ENCODE measurements at places on chromosomes 13 and 19.

DNA sequence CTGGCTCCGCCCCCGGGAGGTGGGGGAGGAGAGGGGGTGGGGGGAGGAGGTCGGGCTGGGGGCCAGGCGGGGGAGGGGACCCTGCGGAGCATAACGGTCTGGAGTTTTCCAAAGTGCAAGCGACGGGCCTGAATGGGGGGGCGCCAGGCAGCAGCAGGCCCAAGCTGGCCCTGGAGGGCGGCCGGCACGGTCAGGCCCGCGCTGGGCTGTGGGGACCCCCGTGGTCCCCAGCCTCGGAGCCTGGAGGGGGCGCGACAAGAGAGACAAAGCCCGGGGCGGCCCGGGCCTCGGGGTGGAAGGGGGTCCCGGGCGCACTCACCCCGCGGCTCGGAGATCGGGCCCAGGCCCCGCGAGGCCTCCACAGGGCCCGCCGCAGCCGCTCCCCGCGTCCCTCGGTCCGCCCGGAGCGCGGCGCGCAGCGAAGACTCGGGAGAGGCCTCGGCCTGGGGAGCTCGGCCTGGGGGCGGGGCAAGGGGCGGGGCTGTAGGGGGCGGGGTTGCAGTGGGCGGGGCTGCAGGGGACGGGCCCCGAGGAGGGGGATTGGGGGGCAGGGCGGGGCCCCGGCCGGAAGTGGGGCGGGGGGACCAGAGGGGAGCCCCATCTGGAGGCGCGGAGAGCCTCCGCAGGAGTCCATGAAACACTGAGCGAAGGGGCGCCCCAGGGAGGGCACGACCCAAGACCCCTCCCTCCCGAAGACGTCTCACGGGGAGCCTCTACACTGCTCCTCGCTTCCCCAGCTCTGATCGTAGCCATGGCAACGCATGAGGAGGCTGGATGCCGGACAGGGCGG is 47.6 kb downstream of the PTPRS start:
- peak; percentile 42 for DNase-seq

DNA sequence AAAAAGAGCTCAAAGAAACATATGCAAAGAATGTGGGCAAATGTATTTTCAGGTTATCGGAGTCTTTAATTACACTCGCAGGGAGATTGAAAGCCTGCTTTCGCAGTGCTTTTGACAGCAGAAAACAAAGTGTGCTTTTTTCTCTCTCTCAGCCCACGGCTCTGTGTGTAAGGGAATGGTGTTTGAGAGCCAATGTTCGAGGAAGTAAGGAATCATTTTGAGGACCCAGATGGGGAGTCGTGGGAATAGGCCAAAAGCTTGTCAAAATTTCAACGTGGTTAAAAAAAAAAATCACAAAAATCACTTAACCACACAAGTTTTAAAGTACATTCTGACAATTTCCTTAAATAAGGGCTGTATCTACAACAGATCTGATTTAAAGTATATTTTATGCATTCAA is 197.1 kb upstream of the IRS2 start:
- no peak for DNase-seq

DNA sequence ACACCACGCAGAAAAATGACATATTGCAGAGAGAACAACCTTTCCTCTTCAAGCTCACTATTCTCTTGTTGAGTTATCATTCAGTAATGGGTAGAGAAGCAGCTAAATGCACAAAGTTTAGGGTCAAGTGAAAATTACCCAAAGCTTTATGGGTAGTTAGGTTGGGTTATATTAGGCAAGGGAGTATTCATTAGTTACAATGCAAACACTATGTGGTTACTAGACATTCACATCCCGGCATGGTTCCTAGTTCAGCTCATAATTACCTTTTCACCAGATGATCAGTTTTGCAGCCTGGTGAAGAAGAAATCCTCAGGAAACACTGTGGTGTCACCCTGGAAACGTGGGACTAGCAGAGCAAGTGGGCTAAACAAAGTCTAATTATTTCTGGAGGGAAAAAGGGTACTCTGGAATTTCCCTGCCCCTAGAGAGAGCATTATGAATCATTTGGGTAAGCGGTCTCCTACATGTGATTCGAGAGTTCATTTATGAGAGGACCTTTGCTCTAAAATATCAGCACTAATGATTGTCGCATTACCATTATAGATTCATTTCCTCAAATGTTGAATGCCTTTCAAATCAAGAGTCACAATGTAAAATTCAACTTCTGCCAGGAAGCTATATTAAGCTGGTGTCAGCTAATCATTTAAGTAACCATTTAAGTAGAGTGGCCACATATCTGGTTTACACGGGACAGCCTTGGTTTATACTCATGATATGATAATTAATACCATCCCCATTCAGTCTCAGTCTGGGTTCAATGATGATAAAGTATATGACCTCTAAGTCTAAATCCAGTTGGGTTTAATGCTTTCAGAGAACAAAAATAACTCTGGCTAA is 1208.0 kb downstream of the DIAPH3 start:
- no peak for DNase-seq

GRCh38 chr13:43331672-43332071 is 308.3 kb downstream of the DNAJC15 start:
- no peak for DNase-seq

- DNase-seq = no peak
Observed at GRCh38 chr13:105048677-105049076, 1486.8 kb downstream of the EFNB2 start.

DNA sequence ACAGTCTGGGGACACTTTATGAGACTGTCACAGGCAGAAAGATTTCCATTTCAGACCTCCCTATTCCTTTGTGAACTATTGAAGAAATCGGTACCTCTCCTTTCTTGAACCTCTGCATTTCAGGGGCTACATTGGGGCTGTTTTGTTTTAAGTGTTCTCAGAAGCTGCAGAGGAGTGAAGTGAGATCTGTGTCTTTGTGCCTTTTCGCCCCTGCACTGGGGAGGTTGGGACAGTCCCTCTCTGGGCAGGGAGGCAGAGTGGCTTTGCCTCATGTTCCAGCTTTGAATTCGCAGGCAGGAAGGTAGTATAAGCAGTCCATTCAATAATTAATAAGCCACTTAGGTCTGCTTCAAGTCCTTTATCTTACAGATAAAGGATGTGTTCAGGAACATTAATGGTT is 9.5 kb upstream of the AMER2 start:
- DNase-seq = no peak

DNA sequence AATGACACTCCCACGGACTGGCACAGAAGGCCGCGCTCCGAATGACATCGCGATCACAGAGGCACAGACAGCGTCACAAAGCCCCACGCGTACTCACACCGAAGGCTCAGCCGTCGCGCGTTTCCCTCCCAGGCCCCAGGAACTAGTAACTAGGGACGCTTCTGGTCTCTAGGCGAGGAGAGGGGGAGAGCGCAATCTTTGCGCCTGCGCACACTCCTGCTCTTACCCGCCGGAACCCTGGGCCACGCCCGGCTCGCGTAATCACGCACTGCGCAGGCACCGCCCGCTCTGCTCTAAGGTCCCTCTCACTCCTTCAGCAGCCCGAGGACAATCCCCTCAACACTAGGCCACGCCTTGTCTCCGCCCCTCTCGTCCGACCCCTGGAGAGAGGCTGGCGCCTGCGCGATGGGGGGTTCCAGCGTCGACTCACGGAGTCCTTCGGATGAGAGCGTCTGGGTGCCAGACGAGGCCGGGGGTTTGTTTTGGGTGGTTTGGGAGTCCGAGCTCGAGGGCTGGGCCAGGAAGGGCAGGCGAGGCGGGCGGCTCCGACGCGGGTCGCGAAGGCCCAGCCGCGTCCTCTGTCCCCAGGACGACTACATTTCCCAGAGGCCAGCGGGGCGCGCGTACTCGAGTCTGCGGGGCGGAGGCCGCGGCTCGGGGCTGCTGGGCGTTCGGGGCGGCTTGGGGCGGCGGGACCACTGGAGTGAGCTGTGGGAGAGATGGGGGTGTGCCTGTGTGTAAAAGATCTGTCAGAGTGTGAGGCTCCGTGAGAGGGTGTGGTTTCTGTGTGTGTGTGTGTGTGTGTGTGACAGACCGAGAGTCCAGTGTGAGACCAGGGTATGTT is at the start of gene ZNF471:
ZNF471 (plus strand) TSS at position 410 of the 844 bp plus-strand sequence. CDS start 3,717 bp downstream, outside the sequence.
- DNase-seq = peak; percentile 97

- peak; percentile 75 for DNase-seq
Observed at GRCh38 chr13:113562085-113562749, 22.3 kb upstream of the TFDP1 start.

DNA sequence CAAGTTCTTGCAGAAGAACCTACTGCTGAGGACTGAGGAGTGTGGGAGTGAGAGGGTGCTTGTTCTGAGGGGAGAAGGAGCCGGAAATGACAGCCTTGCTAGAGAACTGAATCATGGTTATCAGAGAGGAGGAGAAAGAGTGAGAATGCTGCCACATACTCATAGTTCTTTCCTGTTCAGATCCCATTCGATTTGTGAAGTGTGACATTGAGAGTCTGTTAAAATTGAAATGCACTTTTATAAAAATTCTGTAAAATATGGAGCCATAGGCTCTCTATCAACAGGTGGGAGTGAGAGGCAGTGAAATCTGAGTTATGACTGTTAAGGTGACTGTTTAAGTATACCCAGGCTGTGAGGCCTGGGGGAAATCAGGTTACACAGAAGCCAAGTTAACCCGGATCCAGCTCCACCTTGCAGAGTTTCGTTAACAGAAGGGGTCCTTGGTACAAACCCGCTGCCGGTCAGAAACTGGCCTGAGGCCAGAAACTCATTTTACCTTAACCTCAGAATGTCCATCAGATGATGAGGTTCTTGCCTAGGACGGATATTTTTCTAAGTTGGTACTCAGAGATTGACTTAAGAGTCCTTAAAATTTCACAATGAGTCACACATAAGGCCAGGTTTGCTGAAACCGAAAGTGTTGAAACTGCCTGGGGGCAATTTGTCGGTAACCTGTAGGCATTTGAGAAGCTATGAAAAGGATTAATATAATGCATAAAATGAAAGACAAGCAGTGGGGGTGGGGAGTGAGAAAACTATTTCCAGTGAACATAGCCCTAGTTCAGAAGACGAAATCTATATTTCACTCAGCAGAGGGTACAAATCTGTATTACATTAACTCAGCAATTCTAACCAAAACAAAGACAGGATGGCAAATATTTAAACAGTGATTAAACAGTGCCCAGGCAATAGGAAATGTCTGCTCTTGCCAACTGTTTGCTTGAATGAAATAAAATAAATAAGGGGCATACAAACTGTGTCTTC is 350.5 kb downstream of the KCNRG start:
- DNase-seq = peak; percentile 82

- DNase-seq = no peak
Observed at GRCh38 chr19:36460046-36460445, 29.3 kb downstream of the ZNF566 start.

DNA sequence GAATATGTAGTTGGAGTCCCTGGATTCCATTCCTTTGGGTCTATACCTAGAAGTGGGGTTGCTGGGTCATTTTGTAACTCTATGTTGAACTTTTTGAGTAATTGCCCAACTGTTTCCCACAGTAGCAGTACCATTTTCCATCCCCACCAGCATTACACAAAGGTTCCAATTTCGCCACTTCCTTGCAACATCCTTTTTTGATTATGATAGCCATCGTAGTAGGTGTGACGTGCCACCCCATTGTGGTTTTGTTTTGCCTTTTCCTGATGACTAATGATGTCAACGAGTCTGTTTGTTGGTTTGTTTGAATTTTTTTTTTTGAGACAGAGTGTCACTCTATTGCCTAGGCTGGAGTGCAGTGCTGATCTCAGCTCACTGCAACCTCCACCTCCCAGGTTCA is 3.3 kb upstream of the PEX11G start:
- no peak for DNase-seq

DNA sequence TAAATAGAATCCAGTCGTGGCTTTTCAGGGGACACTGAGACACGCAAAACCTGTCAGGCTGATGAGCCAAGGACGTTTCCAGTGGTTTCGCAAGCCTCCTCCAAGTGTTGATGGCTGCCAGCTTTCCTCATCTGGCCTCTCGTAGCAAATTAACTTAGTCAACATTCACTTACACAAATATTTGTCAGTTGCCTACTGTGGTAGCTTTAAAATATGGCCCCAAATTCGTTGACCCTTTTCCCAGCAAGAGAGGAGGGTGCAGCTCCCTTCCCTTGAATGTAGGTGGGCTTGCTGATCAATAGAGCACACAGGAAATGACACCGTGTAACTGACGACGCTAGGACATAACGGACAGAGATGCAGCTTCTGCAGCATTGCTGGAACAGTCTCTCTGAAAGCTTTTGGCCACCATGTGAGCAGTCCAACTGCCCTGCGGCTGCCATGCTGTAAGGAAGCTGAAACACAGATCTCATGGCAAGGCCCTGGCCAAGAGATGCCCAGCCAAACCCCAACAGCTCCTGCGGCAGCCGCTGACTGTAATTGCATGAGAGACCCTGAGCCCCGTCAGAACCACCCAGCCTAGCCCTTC is 5.5 kb upstream of the RANBP3 start:
- DNase-seq = no peak

DNA sequence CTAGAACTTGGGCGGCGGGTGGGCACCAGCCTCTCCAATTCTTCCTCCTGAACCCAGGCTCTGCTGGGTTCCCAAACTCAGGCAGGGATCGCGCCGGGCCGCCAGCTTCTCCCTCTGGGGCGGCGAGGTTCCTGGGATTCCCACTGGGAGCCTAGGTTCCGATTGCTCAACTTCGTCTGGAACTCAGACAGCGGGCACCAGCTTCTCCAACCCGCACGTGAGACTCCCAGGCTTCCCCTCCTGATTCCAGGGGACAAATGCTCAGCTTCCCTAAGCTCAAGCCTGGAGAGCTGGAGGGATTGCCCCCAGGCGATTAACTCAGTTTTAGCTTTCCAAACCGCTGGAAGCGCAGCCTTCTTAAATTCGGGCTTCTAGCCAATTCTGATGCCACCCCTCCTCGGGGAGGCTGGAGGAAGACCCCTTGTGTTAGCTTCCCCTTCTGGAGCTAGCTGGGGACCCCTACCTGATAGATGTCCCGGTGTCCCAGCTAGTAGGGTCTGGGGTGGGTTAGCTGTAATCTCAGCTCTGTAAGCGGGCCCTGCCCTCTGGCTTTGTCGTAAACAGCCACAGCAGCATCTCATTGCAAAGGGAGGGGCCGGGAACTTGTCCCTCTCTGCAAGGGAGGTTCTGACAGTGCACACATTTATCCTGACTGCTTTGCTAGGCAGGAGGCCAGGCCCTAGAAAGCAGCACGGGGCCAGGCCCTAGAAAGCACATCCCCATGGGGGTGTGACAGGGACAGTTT is 671 bp downstream of the MCOLN1 start:
- DNase-seq = no peak

GRCh38 chr13:113143466-113144254 is 14.8 kb upstream of the PROZ start:
- DNase-seq = no peak

- DNase-seq = no peak
Observed at GRCh38 chr19:55300886-55301458, 17.2 kb downstream of the BRSK1 start.

DNA sequence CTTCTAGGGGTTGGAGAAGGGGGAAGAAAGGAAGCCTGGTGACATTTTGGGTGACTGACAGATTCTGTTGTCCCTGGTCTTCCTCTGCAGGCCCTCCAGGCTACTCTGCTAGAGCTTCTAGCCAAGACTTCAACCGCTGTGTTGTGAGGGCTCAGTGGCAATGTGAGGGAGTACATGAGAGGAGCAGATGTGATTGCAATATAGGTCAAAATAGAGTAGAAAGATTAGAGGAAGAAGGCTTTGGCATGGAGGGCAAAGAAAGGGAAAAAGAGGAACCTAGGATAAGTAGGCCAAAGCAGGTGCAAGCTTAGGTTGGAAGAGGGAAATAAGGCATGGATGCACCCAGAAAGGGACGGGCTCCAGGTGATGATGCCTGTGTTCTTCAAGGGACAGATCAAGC is 216.9 kb downstream of the RGCC start:
- DNase-seq = no peak

Measured in NCI-H1092 treated with DMSO at 0.1 percent for 48 hours (cell line).